ENCODE measurements at places on chromosomes 12 and 14. TPM values are rescaled to one million over a fixed set of nuclear protein-coding genes. Genes with fewer than 3 reads are reported as not detected.

FGF6 gene
- polyA plus RNA-seq, result not detected

SELPLG gene
- polyA plus RNA-seq, result 8.1 TPM

CISTR gene
- not detected for polyA plus RNA-seq

GRCh38 chr14:89422181-89422951 lies 5.3 kb upstream of the FOXN3 start:
- DNase-seq, result no peak

- no peak for DNase-seq
Measured at GRCh38 chr12:89597770-89598169, 71.9 kb upstream of the POC1B start.

DNA sequence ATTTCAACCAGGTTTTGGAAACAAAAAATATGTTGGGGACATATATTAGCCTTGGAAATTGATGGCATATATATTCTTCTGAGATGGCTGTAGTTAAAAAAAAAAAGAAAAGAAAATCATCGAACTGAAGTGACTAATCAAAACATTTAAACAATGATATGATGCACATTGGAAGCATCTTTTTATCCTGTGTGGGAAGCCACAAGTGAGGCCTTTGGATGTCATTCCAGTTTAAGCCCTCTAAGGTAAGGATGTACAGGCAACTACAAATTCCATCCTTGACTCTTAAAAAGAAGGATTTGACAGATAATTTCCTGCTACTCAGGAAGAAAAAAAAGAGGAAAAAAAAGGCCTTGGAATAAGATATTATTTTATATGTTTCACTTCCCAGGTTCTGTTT lies 9.6 kb upstream of the PTPRB start:
- no peak for DNase-seq

- no peak for DNase-seq
Measured at GRCh38 chr12:51798501-51798900, 50.0 kb downstream of the FIGNL2 start.

DNA sequence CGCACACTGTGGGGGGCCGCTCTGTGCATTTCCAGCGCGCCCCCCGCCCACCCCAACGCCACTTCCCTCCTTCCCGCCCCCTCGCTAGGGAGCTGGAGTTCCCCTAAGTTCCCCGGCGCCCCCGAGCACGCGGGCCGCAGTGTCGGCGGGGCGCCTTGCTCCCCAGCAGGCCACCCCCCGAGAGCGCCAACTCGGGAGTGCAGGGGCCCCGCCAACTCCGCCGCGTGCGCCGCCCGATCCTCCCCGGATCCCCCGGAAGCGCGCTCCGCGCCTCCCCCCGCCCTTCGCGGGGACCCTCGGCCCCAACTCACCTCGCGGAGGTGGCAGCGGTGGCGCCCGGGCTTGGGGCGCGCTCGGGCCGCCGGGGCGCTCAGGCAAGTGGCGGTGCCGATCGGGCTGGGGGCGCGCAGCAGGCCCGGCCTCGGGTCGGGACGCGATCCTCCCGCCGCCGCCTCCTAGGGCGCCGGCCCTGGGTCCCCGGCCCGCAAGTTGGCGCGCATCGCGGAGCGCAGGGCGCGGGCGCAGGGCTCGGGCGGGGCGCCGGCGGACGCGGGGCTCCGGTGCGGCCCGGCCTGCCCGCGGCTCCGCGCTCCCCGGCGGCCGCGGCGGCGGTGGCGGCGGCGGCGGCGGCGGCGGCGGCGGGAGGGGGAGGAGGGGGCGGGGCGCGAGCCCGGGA lies at the start of gene NCOR2:
Gene NCOR2, minus strand, starts transcription at position 616 of the 676 bp plus-strand sequence. CDS start 72,361 bp downstream, outside the sequence.
- no peak for DNase-seq

- DNase-seq, result no peak
Measured at GRCh38 chr12:65637774-65638173, 186.5 kb upstream of the HMGA2 start.

DNA sequence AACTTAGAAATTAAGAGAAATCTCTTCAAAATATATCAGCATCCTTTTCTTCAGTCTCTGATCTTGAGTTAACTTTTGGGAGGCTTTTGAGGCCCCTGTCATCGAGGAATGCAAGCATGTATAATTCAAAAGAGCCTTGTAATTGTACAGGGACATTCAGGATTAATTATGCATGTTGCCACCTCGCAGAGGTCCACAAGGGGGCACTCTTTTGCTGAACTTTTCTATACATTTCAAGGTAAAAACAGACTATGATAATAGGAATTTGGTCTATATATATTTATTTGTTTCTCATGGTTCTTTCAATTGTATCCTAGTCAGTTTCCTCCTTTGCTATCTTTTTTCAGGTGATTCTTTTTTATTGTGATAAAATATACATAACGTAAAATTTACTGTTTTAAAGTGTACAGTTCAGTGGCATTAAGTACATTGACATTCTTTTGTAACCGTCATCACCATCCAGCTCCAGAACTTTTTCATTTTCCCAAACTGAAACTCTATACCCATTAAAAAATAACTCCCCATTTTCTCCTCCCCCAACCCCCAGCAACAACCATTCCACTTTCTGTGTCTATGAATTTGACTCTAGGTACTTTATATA lies 47.0 kb upstream of the SLC2A13 start:
- DNase-seq, result peak; percentile 5

- DNase-seq, result no peak
Measured at GRCh38 chr12:23585782-23586163, 363.7 kb downstream of the SOX5 start.

DNA sequence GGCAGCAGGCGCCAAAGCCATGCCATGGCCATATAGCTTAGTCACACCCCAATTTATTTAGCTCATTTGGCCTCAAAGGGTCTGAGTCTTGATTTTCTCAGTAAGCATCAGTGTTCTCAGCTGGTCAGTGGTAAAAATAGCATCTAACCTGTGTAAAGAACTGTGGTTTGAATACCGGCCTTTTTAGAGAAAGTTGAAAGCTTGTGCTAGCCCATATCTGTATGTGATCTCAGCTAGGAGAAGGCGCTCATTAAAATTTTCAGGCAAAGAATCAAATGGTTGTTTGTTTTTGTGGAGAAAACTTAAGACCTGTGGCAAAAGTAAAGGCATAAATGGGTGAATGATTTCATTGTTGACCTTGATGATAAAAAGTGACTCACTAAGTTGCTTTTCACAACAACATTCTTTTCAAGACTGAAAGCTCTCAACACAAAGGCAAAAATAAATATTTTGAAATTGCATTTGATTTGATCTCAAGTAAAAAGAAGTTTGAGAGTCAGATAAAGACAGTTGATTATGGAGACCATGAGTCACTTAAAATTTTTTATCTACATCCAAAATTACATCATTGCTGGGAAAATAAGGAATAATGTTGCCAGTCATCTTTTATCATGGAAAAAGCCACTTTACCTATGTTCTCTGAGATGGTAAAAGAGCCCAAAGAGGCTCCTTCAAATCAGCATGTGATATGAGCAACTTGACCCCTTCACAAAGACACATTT lies 128.5 kb upstream of the RGS6 start:
- DNase-seq, result peak; percentile 73

- no peak for DNase-seq
Measured at GRCh38 chr12:109568486-109568885, 4.8 kb downstream of the MMAB start.

DNA sequence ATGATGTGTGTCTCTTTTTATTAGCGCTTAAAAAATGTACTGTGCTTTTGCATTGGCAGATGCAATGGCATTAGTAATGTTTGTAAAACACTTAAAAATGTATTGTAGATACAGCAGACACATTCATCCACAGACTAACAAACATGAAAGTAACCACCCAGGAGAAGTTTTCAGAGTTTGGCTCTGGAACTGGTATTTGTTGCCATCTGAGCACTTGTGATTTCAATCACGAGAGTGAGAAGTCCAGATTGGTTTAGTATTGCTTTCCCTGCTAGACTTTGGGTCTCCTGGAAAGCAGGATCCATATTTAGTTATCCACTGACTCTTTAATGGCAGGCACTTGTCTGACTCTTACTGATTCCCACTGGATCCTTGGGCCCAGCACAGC lies 13.2 kb downstream of the RASSF8 start:
- no peak for DNase-seq

- DNase-seq, result peak; percentile 14
Measured at GRCh38 chr14:62957562-62957961, 87.7 kb downstream of the KCNH5 start.

Data from BJ (cell line).